Activated CD4-positive, alpha-beta memory T cell treated with anti-CD3 and anti-CD28 coated beads for 36 hours (primary cell): ENCODE measurements at places on chromosomes 16 and 17.

DNA sequence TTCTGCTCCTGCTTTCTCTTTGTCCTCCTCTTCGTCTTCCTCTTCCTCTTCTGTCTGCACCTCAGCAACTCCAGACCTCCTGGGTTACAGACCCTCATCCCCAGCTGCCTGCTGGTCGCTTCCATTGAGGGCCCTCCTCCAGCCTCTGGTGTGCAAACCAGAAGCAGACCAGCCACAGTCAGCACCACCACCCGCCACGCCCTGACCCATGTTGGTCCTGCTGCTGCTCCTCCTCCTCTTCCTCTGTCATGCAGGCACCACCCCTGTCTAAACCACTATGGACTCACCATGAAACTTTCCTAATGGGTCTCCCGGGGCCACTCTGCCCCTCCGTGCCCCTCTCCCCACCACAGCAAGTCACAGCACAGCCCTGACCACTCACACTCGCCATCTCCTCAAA, 11.4 kb upstream of the OGFOD3 start:
- no peak for DNase-seq

DNA sequence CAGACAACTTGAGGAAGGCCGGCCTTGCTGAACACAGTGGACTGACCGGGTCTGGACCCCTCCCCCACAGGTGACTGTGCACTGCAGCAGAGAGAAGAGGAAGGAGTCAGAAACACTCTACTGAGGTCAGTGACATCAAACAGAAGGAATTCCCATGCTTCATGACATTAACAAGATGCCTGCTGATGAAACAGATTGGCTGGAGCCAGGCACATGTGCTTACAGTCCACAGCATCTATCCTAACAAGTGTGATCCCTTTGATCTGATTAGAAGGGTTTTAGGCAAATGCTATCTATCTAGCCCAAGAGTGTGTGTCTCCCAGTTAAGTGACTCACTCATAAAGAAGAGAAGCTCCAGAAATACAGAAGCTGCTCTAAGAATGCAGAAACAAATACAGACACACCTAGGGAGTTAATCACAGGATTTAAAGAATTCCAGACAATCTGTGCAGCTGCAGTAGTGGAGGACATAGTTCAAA, 90.2 kb downstream of the SYCE1L start:
- no peak for DNase-seq

GRCh38 chr17:38922538-38923297, 2.7 kb upstream of the LASP1NB start:
- DNase-seq = peak; percentile 10

- DNase-seq = no peak
Observed at GRCh38 chr17:11925262-11926021, 71.8 kb downstream of the ZNF18 start.

DNA sequence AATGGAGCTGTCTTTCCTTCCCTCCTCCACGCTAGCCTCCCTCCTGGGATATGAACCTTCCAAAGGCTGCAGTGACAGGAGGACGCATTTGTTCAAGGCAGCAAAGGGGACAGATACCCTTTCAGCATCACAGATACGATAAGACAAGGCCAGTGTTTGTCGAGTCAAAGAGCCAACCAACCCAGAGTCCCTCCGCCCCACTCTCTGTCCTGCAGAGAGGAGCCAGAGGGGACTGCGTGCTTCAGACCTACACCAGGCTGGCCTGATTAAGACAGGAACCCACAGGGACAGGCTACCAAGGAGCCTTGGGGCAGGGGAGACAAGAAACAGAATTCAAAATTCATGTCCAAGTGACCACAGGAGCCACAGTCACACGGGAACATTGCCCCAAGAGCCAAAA, 72.6 kb upstream of the CDH5 start:
- peak; percentile 6 for DNase-seq

DNA sequence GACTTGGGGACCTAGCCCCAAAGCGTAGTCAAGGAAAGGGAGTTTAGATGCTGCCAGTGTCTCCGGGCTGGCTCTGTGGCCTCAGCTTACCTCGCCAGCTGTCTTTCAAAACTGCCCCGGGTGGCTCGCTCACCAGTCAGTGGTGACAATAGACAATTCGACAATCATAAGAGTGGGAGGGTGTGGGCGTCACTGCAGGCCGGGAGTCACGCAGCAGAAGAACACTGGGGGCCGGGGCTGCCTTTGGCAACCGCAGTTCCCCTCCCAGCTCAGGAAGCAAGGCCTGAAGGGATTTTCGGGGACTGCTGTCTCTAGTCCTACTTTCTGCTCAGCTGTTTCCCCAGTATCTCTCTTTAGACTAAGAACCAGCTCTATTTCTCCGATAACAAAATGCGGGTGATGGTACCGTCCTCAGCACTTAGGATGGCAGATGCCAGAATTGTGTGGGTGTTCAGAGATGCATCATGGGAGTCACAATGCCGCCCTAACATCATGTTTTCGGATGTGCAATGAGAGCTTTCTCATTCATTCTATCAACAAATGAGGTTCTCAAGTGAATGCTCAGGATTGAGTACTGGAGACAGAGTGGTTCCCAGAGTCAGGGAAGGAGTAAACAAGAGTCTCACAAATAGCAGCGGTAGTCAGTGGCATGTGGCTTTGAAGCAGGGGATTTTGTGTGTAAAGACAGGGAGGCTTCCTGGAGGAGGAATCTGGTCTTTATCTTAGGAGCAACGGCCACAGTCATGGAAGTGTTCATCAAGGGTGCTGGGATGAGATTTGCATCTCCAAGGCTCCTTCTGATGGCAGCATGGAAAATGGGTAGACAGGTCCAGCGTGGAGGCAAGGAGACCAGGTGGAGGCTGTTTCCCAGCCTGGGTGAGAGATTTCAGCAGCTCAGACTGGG, 93.1 kb downstream of the ZDHHC7 start:
- DNase-seq = no peak

GRCh38 chr17:39823407-39824054, 40.6 kb downstream of the IKZF3 start:
- peak; percentile 39 for DNase-seq

- DNase-seq = no peak
Observed at GRCh38 chr17:20153231-20153630, 144.1 kb downstream of the SPECC1 start.

- no peak for DNase-seq
Observed at GRCh38 chr17:39979893-39980350, 685 bp upstream of the PSMD3 start.

- DNase-seq = no peak
Observed at GRCh38 chr16:65988024-65988595, 378.4 kb upstream of the CDH5 start.

DNA sequence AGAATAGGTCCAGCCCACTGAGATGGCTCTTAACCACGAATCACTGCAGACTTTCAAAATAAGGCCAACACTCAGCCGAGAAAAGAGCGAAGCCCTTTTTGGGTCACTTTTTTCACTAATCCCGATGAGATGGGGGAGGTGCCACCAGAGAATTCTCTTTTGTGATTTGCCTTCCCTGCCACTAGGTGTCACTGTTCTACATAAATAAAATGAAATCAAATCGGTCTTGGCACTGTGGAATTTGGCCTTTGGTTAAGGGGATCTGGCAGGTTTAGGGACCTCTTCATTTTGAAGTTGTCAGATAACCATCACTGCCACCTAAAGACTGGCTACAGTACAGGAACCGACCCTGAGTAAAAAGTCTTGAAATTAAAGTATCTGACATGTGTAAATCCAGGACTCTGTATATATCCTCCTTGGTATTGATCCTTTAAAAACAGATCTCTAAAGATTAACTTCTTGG, 147.0 kb downstream of the HS3ST4 start:
- peak; percentile 21 for DNase-seq

DNA sequence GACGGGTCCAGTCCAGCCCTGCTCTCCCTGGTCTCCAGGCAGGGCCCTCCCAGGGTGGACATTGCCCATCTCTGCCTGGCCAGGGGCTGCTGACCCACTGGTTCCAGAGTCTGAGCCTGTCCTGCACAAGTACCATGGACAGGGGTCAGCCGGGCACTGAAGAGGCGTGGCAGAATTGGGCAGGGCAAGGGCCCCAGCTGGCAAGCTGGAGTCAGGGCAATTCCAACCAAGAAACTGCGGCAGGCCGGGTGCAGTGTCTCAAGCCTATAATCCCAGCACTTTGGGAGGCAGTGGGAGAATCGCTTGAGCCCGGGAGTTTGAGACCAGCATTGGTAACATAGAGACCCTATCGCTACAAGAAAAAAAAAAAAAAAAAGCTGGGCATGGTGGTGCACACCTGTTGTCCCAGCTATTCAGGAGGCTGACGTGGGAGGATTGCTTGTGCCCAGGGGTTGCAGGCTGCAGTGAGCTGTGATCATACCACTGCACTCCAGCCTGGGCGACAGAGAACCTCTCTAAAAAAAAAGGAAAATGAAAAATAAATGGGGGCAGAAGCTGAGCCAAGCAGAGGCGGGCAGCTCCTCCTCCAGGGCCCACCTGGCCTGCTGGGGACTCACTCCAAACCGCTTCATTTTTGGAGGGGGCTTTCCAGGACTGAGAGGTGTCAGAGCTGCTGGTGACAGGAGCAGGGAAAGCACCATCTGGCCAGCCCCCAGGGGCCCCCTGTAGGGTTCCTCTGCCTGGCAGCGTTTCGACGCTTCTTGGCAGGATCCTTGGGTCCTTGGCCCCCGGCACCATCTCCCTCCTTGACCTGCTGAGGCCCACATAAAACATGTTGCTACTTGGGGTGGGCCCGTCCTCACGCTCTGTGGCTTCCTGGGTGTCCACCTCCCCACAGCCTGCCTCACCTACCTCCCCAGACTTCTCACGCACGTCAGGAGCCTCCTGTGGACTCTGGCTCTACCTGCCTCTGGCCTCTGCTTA, 2.9 kb upstream of the MAFG start:
- DNase-seq = no peak

GRCh38 chr17:40727447-40728231, 24.1 kb upstream of the KRT24 start:
- DNase-seq = no peak

- DNase-seq = no peak
Observed at GRCh38 chr16:69267633-69268032, 43.5 kb upstream of the VPS4A start.

DNA sequence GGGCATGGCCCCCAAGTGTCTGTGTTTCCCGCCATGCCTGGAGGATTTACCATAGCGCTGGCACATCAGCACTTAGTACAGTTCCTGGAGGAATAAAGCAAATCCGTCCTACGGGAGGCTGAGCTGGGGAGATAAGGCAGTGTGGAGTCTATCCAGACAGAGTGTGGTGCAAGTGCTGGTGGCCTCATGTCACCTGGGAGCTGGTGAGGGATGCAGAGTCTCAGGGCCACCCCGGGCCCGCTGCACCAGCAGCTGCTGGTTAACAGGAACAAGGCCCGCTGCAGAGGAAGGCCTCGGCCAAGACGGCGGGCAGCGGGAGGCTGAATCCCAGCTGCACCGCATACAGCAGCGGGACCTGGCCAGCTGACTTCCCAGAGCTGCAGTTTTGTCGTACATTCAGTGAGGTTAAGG, 57.3 kb upstream of the CDC42EP4 start:
- no peak for DNase-seq

DNA sequence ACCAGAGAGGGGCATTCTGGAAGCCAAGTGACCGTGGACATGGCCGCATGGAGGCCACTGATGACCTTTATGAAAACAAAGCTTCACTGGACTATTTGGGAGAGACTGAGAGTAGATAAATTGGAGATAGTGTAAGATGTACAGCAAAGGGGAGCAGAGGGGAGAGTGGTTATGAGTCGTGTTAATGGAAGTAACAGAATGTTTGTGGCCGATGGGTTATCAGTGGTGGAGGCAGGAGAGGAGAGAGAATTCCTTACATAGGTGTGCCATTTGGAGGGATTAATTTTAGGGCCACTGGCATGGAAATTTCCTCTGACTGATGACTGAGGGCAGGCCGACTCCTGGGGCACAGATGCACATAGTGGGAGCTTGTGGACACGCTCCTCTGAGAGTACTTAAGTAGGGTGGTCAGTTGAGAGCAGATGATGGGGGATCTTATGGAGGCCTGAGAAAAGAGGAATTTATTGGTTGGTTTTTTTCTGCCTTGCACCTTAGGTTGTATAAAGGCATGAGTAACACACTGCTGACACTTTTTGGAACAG, 19.2 kb downstream of the PRPSAP2 start:
- DNase-seq = no peak

- DNase-seq = peak; percentile 24
Observed at GRCh38 chr16:81808933-81809480, 29.9 kb downstream of the PLCG2 start.

DNA sequence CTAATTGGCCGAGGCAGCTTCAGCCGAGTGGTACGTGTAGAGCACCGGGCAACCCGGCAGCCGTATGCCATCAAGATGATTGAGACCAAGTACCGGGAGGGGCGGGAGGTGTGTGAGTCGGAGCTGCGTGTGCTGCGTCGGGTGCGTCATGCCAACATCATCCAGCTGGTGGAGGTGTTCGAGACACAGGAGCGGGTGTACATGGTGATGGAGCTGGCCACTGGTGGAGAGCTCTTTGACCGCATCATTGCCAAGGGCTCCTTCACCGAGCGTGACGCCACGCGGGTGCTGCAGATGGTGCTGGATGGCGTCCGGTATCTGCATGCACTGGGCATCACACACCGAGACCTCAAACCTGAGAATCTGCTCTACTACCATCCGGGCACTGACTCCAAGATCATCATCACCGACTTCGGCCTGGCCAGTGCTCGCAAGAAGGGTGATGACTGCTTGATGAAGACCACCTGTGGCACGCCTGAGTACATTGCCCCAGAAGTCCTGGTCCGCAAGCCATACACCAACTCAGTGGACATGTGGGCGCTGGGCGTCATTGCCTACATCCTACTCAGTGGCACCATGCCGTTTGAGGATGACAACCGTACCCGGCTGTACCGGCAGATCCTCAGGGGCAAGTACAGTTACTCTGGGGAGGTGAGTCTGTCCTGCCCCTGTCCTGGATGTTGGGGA, 16.1 kb downstream of the PSKH1 start:
- no peak for DNase-seq

GRCh38 chr16:79278506-79278905, 322.0 kb downstream of the MAF start:
- DNase-seq = peak; percentile 83

- DNase-seq = no peak
Observed at GRCh38 chr17:77324227-77324626, 183.5 kb downstream of the SEC14L1 start.

DNA sequence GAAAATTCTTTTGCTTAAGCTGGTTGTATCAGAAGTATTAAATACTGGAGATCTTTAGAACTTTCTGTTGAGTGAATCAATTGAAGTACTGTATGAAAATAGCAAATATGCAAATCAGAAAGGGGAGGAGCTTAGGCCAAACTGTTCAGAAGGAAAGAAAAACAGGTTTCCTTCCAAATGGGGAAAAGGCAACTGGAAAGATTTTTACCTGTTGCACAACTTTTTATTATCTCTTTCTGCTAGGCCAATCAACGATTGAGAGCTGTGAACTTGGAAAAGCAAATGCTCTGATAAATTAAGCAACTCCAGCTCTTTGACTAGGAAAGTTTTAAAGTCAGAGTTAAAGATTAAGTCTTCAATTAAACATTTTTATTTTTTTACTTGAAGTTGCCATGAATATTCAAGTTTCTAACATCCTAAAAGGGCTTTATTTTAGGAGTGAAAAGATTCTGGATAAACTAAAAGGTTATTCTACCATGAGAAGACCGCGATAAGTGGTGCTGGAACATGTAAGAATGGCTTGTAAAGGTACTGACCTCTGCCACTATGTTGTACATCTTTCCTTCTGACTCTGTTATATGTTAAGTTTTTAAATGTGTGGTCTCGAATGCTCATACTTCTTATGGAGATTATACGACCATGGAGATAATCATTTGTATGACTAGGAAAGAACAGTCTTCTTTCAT, 16.5 kb downstream of the DCUN1D3 start:
- DNase-seq = no peak
